ENCODE measurements at places on chromosomes 4 and X.

DNA sequence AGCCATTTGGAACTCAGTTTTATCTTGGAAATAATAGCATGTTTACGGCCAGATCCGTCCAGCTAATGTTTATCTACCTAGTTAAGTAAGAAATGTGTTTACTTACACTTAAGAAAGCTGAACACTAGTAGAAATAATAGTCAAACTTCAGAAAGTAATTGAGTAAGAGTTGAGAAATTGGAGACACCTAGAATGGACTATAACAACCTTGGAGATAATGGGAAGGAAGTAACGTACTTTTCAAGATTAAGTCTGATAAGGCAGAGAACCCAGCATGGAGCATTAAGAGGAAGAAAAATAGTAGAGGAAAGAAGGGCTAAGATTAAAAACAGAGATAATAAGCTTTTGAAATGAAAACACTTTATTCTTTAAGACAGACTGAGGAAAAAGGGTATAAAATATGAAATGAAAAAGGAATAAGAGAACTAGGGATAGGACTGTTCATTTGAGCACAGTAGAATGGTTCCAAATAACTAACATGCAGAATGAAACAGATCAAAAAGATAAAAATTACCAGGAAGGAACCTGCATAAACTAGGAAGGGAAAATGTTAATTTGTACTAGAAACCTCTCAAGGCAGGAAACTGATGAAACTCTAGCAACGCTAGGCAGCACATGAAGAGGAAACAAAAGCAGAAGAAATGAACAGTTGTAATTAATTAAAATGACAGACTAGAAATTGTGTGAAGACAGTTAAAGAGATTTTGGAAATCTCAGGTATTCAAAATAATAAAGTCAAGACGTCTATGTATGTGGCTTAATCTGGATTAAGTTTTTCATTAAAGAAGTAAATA, 71.7 kb downstream of the FBXW7 start:
- no peak for DNase-seq

GRCh38 chr4:160894128-160894527, 1269.7 kb downstream of the FSTL5 start:
- no peak for DNase-seq

DNA sequence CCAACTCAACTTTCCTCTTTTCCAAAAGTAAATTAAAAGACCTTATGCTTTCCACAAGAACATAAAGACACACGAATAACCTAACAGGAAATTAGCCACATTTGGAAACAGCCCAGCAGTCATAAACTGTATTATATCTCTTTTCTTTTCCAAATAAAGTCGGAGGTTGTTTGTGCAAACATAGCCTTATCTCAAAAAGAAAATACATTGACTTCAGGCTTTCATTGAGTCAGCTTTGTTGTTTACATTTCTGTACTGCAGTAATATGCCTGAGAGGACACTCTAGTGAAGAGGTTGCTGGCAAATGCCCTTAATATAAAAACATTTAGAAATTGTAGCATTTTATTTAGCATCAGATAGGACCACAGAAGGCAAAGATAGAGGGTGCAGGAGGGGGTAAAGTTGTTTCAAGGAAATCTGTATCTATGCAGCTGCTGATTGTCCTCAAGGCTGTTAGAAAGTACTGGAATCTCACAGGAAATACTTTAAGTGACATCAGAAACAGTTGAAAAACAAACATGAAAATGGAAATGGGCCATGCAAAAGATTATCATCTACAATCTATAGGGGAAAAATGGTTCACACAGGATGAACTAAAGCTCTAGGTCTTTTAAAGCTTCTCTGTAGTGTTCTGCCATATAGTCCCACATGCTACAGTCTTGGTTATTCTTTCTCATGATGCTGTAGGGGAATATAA, 14.5 kb downstream of the LNX1 start:
- peak; percentile 60 for DNase-seq

DNA sequence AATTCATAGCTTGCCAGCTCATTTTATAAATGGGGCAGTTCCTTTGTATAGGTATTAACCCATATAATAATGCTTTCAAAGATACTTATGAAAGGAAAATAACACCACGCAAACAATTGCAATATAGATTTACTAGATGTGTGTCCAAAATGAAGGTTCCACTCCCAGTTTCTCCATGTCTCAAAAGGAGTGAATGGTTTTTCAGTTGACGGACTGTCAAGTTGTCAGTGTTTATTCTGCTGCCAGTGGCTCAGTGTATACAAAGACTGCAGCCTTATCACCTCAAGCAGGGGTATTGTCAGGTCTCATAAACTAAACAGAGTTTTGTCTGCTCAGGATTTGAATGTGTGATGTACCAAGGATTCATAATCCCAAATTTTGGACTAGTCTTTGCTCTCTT, 585.3 kb upstream of the ATOH1 start:
- no peak for DNase-seq

- DNase-seq, result no peak
Measured at GRCh38 chr4:172143605-172144314, 330.6 kb downstream of the GALNTL6 start.

GRCh38 chr4:112284662-112285411, 867 bp downstream of the TIFA start:
- DNase-seq, result no peak

DNA sequence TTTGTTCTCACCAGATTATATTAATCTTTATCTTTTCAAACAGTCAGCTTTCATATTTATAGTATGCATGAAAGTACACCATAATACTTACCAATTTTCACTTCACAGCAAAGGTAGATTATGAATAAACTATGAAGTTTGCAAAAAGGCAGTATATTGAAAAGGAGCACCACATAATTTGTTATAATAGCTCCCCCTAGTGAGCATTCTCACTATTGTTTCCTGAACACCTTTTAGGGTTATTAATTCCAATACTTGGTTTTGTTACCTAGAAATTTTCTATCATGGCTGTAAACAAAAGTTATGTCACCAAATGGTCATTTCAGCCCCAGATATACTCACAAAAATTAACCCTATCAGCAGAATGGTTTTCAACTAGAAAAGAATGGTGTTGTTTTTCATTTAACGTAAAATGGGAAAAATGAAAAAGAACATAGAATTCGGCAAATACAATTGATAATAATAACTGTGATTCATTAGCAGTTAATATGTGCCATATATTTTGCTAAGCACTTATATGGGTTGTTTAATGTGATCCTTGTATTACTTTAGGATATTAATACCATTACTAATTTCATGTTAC, 30.2 kb upstream of the NKX6-1 start:
- DNase-seq, result peak; percentile 22

GRCh38 chr4:79607979-79608378, 200.0 kb upstream of the GK2 start:
- DNase-seq, result no peak

- peak; percentile 18 for DNase-seq
Measured at GRCh38 chr4:177250056-177250696, 59.5 kb upstream of the NEIL3 start.

GRCh38 chr4:179768996-179769395, 2326.8 kb upstream of the AGA start:
- DNase-seq, result no peak
